CD4-positive, alpha-beta T cell treated with Interleukin-15 for 4 hours (primary cell): ENCODE measurements at places on chromosomes 5 and 9.

GRCh38 chr9:127976498-127976897 is 4.3 kb downstream of the EEIG1 start:
- peak; percentile 76 for DNase-seq

GRCh38 chr5:135220394-135221186 is 178.4 kb downstream of the MACROH2A1 start:
- no peak for DNase-seq

GRCh38 chr9:26658476-26658875 is 234.1 kb downstream of the CAAP1 start:
- no peak for DNase-seq

GRCh38 chr9:73065439-73065838 is 86.2 kb upstream of the ANXA1 start:
- DNase-seq, result no peak

DNA sequence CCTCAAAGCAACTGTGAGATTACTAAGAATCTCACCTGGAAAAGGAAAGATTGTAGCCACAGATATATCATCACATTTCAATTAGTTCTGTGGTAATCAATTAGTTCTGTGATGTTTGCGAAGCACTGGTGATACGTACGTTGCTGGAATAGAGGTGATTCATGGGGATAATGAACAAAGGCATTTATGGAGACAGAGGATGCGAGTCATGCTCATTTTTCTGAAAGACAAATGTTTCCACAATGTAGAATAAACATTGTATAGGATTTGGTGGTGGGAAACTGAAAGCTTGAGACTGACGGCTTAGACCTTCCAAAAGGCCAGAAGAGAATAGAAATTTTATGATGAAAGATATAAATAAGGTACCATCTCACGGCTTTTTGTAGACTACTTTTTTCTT is 507.3 kb upstream of the TYRP1 start:
- DNase-seq, result no peak

- no peak for DNase-seq
These were observed 7.0 kb upstream of the NKD2 start for GRCh38 chr5:1001406-1002270.
